ENCODE measurements at places on chromosomes 3 and 15.

DNA sequence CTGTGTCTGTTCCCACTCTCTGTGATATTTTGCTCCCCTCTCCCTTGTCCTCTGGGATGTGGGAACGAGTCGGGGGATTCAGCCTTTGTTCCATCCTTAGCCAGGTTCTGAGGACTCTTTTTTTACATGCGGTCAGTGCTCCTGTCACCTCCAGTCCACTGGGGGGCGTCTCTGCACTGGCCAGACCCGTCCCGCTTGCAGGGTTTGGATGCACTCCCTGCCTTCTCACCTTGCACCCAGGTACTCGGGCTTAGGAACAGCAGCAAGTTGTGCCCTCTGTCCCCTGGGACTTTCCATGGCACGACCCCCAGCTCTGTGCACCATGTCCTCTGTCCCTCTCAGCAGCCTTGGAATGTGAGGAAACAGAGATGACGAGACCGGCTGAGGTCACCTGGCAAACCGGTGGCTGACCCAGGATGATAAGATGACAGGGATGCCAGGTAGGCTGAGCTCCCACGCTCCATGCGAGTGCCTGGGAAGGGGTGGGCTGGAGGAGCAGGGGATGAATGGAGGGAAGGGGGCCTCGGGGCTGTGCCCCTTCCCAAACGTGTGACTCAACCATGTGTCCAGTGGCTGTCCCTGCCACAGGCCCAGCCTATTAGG, 27.3 kb upstream of the FGD5 start:
- no peak for DNase-seq

DNA sequence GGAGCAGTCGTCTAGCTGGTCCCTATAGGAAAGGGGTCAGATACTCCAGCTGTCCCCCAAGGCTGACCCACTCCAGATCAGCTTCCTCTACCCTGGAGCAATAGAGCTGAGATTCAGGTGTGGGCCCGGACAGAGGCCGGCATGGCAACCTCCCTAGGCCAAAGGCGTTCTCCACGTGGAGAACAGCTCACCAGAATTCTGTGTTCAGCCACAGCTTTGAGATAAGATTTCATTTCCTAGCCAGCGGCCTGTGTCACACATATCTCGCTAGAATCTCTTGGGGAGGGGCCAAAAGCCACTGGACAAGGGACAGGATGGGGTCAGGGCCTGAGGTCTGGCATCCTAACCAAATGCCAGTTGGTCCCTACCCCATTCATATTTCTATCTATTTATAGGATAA, 20.1 kb downstream of the SRGAP3 start:
- no peak for DNase-seq

- no peak for DNase-seq
Measured at GRCh38 chr3:112873632-112874031, 27.0 kb upstream of the CD200R1L start.

DNA sequence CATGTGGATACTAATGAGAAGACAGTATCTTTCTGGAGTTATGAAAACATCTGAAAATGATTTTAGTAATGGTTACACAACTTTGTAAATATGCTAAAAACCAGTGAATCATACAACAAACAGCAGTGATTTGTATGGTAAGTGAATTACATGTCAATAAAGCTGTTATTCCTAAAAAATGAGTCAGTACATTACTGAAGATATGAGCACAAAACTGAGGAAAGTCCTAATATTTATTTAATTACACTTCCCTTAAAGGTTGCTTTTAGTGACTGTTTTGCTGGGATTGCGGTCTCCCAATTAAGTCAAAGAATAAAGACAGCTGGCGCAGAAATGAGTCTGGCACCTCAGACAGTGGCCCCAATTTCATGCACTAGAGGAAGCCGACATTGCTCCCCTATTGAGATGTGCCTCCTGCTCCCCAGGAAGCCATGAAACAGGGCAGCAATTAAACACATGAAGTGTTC, 50.9 kb upstream of the FSIP1 start:
- DNase-seq = no peak

DNA sequence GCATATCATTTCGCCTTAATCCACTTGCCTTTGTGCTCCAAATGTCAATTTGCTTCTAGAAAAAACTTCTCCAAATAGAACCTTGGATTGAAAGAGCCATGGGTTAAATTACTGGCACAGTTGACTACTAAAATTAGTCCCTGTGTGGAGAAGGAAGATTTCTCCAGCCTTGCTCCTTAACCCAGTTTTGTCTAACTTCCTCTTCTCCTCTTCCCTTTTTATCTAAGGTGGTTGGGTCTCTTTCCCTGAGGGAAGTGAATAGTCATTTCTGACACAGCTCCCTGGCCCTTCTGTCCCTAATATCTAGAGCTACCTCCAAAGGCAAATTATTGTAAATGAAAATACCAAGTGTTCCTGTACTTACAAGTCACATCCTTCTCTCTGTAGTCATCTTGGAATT, 527.9 kb upstream of the TBL1XR1 start:
- DNase-seq = no peak

DNA sequence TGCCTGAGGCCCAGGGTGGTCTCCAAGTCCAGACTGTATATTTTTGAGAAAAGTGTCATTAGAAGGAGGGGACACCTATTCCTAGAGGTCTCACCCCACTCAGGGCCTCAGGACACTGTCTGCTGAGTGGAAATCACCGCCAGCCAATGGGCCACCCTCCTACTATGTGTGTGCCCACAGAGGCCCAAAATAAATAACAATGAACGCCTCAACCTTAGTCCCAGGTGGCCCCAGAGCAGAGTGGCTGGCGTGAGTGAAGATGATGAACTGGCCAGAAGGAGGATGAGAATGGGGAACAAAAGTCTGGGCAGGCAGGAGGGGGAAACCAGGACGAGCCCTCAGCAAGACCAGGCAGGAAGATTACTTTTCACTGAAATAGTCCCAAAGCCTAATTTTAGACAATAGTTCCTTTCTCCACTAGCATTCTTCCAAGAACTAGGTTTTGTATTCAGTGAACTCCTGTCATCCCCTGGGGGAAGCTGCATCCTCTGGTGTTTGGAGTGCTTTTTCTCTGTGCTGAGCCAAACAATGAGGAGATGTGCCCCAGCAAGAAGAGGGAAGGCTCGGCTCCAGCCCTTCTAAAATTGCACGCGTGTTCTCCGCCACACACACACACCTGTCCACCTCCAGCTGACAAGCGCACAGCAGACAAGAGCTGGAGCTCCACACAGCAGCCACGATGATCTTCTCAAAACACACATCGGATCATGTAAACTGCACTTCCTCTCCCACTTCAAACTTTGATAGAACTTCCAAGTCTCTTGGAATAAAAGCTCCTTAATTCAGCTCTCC, 72.2 kb downstream of the ADCY5 start:
- no peak for DNase-seq

DNA sequence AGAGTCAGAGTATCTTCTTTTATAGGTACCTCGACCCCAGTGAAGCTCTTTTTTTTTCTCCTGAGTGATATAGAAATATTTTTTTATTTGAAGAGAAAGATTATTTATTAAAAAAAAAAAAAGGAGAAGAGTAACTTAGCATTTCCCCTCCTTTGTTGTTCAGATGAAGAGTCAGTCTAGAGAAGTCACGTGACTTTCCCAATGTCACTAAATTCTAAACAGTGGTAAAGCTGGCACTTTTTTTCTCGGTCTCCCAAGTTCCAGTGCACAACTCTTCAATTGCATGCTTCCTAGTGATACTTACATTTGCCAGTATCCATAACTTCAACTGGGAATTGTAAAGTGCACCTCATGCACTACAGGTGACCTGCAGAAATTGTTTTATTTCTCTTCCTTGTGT, 448.7 kb downstream of the LPP start:
- no peak for DNase-seq

- DNase-seq = no peak
Measured at GRCh38 chr3:131731709-131732108, 228.9 kb upstream of the MRPL3 start.

DNA sequence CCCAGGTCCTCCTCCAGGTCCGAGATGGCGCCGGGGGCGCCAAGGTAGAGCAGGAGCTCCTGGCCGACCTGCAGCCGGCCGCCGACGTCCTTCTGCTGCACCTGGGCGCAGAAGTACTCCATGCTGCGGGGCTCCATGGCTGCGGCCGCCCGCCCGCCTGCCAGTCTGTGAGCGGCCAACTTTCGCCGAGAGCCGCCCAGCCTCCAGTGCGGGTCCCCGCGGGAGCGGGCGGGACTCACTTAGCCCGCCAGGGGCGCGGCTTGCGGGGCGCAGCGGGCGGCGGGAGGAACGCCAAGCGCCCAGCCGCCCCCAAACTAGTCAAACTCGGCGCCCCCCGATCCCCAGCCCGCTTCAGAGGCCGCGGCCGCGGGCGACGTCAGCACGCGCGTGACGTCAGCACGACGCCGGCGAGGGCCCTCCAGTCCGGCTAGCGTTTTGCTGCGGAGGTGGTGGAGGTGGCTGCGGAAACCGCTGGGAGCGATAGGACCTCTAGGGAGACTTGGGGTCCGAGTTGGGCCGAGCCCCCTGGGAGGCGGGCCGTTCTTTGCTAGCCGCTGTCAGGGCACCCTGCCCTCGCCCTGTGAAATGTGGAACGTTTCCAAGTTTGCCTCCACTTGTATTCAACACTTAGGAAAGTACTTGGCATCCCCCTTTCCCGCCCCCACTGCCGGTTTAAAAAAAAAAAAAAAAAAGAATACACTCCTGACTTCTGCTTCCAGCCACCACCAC, at the start of gene CLASP2:
Gene CLASP2, minus strand, starts transcription at position 389 of the 729 bp plus-strand sequence. Its CDS starts 252 bp downstream, at position 137.
- peak; percentile 17 for DNase-seq

- no peak for DNase-seq
Measured at GRCh38 chr15:85545752-85546151, 165.3 kb downstream of the AKAP13 start.

- DNase-seq = no peak
Measured at GRCh38 chr15:31307270-31308184, 19.1 kb upstream of the KLF13 start.

GRCh38 chr3:156787926-156788663, 38.1 kb upstream of the LEKR1 start:
- no peak for DNase-seq

GRCh38 chr15:98438326-98438725, 210.0 kb upstream of the IGF1R start:
- DNase-seq = no peak

DNA sequence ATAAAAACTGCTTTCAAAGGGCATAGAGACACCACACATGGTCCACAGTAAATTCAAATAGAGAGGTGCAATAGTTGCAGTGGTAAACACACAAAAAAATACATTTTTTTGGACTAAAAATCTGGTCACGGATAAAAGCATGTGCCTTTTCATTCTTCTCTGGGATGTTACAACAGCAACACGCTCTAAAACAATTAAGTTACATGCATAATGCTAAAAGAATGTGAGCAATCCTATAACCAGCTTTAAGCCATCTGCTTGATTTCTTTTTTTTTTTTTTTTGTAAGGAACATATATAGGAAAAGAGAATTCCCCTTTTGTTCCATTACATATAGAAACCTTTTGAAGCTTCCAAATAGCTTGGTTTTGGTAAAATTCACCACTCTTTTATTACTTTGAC, 20.0 kb downstream of the WNT5A start:
- no peak for DNase-seq

- peak; percentile 77 for DNase-seq
Measured at GRCh38 chr3:126475413-126476114, at the start of gene ZXDC. Gene ZXDC, minus strand, starts transcription at chr3:126475891. Its CDS starts 26 bp downstream, at chr3:126475865.

- peak; percentile 24 for DNase-seq
Measured at GRCh38 chr15:27454281-27455075, 483.5 kb downstream of the GABRG3 start.

GRCh38 chr15:67762610-67763368, 62.5 kb upstream of the SKOR1 start:
- DNase-seq = no peak

DNA sequence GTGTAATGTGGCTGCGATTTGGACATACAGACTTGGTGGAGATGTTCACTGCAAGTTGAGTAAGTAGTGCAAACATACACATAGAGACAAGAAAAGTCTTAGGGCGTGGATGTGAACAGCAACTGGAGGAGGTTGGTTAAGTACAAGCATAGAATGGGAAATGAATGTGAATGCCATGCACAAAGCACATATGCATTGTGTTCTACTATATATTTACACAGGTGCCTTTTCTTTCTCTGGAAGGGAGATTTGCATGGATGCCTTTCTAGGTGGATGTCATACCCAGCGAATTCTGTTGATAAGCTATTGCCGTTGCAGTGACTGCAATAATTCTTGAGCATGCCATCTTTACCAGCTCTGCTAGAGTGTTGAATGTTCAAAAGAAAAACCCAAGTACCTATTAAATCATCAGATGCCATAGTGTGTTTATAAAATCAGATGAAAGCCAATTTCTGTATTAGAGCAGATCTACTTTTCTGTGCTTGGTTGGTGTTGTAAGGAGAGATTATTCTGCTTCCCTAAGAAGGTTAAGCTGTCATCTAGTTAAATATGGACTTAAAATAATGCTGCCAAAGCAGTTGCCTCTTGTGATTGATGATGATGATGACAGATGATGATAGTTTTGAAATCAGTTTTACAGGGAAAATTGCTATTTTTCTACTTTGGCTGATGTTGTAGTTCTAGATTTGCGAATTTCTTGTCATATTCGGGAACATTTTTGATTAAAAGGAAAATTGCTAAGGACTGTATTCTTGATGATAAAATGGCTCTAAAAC, 148.4 kb downstream of the CNTN4 start:
- peak; percentile 11 for DNase-seq

GRCh38 chr3:3665961-3666640, 133.1 kb upstream of the LRRN1 start:
- no peak for DNase-seq

DNA sequence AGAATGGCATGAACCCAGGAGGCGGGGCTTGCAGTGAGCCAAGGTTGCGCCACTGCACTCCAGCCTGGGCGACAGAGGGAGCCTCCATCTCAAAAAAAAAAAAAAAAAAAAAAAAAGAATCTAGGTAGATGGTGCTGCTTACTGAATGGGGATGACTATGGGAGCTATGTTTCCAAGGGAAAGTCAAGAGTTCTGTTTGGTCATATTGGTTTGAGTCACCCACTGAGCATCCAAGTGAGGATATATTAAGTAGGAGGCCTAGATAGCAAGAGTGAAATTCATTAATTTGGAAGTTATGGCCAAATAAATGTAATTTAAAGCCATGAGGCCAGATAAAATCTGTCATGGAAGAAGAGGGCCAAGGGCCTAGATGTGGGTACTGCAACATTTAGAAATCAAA, 9.0 kb upstream of the UACA start:
- no peak for DNase-seq

DNA sequence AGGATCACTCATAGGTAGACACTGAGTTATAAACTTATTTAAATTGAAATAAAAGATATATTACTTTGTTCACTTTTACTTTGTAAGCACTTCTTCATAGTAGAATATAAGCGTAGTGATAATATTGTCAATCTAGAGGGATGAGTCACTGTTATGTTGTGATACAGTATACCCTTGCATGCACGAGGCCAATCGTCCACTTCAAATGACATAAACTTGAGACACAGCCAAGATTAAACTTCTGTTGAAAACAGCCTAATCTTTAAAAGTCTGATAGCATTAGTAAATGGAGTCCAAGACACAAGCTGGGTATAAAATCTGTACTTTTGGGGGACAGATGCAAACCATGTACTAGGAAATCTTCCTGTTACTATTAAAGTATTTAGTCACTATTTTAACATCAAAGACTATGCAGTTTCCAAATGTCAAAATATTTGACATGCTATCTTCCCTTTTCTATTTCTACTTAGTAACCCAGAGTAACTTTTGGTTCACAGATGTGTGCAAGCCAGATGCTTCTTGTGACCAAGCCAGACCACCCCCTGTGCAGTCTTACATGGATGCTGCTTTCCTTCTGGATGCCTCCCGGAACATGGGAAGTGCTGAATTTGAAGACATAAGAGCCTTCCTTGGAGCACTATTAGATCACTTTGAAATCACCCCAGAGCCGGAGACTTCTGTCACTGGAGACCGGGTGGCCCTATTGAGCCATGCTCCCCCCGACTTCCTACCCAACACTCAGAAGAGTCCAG, 85.3 kb downstream of the PIK3R4 start:
- no peak for DNase-seq

- DNase-seq = no peak
Measured at GRCh38 chr15:82942691-82943090, 9.8 kb downstream of the HOMER2 start.

Data from DMS79 (cell line).